ENCODE measurements at places on chromosomes 5 and 9. TPM values are rescaled to one million over a fixed set of nuclear protein-coding genes. Genes with fewer than 3 reads are reported as not detected.

Gene SH3PXD2B
- 0.33 TPM for total RNA-seq

DNA sequence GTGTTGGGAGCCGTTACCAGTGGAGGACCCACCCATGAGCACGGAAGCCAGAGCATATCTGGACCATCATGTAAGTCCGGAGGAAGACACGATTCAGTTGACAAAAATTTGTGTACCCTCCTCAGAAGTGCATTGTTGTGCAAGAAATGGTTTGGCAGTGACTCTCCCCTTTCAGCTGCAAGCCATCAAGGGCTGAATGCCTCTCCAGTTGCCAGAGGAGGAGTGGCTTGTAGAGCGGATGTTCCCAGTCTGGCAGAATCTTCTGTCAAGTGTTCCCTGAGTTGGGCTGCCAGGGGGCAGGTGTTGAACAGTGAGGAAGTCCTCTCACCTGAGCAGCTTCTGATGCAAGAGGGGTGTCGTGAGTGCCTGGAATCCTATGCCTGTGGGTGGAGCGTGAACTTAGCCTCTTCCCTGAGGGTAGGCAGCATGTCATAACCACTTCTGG, 27.6 kb upstream of the CDKN2AIPNL start:
- no peak for DNase-seq

- DNase-seq = no peak
Observed at GRCh38 chr5:1763960-1764605, 35.6 kb downstream of the MRPL36 start.

- DNase-seq = no peak
Observed at GRCh38 chr5:172662596-172662995, 21.5 kb downstream of the NEURL1B start.

Gene CATSPER3
- total RNA-seq = 1.4 TPM

DNA sequence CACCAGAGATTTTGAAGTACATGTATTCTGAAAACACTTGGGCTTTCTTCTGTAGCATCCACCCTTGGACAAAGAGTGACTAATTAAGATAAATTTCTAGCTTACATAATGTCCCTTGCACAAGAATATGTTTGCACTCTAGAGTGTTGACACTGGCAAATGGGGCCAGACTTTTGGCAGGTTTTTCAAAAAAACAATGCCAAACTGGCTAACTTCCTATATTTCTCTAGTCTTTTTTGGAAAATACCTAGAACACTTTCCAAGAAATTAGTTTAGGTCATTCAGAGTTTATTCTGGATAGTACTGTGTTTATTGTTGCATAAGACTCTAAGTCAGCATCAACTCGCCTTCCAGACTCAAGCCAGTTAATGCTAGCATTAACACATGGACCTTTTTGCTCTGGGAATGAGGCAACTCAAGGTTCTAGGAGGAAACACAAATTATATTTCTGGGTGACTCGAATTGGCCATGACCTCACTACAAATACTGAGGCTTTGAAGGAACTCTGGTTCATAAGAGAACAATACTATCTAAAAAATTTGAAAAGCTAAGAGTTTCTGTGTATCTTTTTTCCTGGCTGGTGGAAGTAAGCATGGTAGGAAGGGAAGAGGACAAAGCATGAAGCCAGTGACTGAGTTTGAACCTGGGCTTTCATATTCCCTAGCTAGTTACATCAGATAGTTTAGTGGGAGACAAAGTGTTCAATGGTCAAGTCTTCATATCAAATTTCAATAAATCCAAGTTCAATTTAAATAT, 101.6 kb downstream of the NREP start:
- DNase-seq = no peak

Gene PCDHB15
- total RNA-seq = not detected

Gene ARHGEF39
- total RNA-seq = 11.8 TPM

Gene BNIP1
- 14.9 TPM for total RNA-seq

GRCh38 chr9:117084221-117084620, 330.6 kb downstream of the ASTN2 start:
- no peak for DNase-seq

Gene PCDHA9
- total RNA-seq = not detected

DNA sequence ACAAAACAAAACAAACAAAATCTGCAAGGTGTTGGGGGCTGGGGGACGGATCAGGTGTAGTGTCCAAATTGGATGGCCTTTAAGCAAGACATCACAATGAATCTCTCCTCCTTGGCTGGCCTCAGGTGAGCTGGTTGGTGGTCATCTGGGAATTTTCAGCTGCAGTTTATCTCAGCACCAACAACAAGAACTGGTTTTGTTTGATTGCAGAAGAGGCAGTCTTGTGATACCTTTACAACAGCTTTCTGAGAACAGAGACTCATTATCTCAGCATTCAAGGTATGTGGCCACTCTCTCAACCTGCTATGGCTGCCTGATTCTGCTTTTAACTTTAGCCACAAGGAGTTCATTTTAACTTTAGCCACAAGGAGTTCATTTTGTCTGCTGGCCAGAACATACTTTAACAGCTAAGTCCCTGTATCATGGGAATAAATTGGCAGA, 1543.4 kb downstream of the EFNA5 start:
- no peak for DNase-seq

Gene GNA14
- total RNA-seq = not detected
